Mammary epithelial cell (primary cell): ENCODE measurements at places on chromosomes 7 and 10. TPM values are rescaled to one million over a fixed set of nuclear protein-coding genes. Genes with fewer than 3 reads are reported as not detected.
A peak's percentile ranks its signal among the peaks of the same experiment; 100 is the strongest.

DNA sequence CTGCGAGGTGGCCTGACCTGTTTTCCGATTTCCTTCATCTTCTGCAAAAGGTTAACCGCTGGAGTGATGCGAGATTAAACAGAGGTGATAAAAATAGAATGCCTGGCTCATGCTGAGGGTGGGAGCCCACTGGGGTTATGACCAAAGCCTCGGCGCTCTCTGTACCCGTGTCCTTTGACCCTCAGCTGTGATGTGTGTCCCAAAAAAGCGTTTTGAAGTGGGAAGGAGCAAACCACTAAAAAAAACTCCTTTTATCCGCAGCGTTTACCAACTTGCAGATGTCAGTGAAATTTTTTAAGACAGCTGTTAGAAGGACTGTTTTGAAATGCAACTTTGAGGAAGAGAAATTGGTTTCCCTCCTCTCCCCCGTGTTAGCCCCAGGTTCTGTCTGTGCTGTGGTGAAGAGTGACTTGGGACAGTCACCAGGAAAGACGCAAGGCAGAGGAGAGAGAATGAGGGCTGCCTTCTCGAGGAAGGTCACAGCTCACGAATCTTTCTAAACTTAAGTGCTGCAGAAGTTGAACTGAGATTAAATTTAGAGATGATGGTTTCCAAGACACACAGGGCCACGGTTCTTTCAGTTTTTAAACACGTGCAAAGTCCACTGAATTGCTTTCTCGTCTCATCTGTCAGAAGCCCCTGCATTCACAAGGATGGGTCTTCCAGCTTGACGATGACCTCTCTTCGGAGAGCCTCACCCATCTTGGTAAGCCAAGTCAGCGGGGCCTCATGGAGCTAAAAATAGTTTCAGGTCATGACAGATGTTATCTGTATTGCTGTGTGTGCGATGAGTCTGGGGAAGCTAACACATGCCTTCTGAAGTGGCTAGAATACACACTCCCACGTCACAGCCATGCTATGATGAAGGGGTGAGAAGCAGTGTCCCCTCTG is 27.6 kb downstream of the AMZ1 start:
- DNase-seq, result no peak

VDAC2 gene
- total RNA-seq, result 230 TPM

DNA sequence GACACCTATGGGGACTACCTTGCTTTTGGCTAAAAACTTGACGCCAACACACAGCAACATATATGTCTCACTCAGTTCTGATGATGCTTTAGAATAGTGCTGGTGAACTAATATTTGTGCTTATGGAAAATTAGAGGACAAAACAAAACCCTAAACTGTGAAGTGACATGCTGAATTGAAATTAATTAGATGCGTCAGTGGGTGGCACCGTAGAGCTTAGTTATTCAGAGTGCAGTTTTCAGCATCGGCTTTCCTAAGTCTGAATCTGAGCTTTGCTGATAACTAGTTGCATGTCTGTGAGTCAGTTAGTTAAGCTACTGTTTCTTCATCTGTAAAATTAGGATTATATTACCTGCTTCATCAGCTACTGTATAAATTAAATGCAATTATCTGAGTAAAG is 245.0 kb upstream of the SORCS1 start:
- peak; percentile 14 for DNase-seq

- no peak for DNase-seq
These were observed 3.5 kb downstream of the CCDC201 start for GRCh38 chr7:45869426-45869825.

- peak; percentile 76 for DNase-seq
These were observed 72.9 kb upstream of the CAV2 start for GRCh38 chr7:116426428-116427156.

GRCh38 chr10:18976696-18977251 is 71.8 kb upstream of the MALRD1 start:
- no peak for DNase-seq

- DNase-seq, result peak; percentile 8
These were observed 171.8 kb upstream of the GPR26 start for GRCh38 chr10:123494301-123494808.

DENND2A gene
- 0.17 TPM for total RNA-seq

DNA sequence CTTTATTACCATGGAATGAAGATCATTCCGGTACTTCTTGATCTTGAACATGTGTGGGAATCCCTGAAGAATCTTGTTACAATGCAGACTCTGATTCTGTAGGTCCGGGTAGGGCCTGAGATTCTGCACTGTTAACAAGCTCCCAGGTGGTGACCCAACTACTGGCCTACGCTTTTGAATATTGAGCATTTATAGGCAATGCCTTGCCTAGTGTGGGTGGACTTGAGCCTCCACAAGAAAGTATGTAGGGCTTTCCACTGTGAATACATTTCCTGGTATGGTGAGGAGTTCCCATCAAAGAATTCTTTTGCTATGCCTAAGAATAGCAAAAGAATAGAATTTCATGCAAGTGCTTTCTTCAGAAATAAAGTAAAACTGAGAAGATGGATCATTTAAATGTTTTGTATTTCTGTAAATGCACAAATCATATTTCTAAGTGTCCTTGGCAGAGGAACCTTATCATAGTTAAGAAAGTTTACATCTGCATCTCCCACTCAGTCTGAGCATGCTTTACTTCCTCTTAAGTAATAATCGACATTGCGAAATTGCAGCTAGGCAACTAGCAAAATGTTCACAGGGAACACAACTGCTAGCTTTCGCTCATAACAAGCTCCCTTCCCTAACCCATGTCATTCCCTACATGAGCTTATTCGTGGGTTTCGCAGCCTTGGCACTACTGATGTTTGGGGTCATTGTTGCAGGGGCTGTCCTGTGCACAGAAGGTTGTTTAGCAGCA is 71.4 kb downstream of the AHR start:
- peak; percentile 86 for DNase-seq

TUBAL3 gene
- total RNA-seq, result 0.17 TPM

GRCh38 chr10:89207181-89207800 is at the start of gene CH25H:
Gene CH25H, minus strand, starts transcription at chr10:89207317. Its CDS starts 25 bp downstream, at chr10:89207292.
- peak; percentile 66 for DNase-seq

DNA sequence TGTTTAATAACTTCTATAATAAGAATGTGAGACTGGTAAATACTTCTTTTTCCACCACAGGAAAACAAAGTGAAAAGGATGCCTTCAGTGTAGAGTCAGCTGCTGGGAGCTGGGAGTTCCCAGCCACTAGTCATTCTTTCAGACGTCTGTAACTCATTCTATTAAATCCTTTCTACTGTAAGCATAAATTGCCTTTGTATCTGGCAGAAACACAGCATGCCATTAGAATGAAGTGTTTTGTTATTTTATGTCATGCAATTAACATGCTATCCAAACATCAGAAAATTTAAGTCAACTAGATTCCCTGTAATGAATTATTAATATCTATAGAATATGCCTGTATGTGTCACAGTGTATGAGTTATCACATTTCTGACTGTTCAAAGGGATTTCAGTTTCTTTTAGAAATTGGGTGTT is 14.3 kb downstream of the BPGM start:
- peak; percentile 83 for DNase-seq

KAZALD1 gene
- total RNA-seq, result 1.5 TPM

IL6 gene
- total RNA-seq, result 0.37 and 0.66 TPM in 2 replicates

DNA sequence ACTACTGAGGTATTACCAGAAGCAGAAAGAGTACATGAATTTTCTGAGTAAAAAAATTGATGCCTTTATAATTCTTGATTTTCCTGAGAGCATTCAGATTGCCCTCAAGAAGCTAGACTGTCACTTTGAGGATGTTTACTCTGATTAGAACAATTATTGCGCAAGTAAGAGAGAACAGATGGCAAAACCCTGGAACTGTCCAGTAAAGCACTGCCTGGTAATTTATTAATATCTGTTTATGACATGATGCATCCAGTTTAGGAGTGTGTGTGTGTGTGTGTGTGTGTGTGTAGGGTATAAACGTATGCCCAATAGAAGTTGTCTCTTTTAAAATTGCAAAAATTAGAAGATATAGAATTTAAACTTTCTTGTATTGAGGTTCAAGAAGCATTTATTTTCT is 379.7 kb downstream of the PHTF2 start:
- no peak for DNase-seq

EBF3 gene
- 0.51 and 0.54 TPM in 2 replicates for total RNA-seq
